Stimulated activated CD4-positive, alpha-beta T cell treated with anti-CD3 and anti-CD28 coated beads, Interleukin-2, amount 100 ng/mL, for 24 hours (primary cell): ENCODE measurements at places on chromosomes 13 and 19.

DNA sequence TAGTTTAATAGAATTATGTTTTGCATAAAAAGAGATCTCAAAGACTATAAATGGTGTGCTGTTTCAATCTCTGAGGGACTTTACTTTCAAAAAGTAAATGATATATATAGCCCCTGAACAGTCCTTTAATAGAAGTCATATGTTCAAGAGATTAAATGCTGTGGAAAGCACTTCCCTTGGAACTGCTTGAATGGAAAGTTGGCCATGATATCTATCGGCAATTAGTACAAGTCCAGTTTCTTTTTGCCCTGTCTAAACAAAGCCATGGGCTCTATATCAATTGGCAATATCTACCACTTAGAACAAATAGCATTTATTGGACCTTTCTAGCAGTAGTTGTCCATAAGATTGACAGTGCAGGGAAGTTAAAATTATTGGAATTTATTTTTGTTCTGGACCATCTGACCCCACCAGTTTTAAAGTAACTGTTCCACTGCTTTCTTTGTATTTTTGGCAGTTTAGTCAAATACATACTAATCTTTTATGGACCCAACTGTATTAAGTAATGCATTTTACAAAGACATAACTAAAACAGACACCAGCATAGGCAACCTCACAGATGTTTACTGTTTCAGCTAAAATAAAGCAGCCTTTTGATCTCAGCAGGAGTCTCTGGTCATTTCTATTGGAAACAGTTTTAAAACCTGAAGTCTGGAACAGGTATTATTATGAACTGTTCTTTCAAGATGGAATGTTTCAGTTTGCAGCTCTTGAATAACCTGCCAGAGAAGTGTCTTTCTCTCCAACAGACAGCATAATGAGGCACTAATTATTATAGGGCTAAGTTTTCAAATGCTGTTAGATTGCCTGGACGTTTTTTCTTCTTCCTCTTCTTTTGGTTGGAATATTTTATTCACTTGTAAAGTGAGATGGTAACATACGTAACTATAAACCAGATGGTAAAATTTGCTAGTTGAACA, 282.6 kb downstream of the DCLK1 start:
- no peak for DNase-seq

- DNase-seq, result no peak
These were observed 5.3 kb downstream of the ZNF85 start for GRCh38 chr19:20928371-20928770.

DNA sequence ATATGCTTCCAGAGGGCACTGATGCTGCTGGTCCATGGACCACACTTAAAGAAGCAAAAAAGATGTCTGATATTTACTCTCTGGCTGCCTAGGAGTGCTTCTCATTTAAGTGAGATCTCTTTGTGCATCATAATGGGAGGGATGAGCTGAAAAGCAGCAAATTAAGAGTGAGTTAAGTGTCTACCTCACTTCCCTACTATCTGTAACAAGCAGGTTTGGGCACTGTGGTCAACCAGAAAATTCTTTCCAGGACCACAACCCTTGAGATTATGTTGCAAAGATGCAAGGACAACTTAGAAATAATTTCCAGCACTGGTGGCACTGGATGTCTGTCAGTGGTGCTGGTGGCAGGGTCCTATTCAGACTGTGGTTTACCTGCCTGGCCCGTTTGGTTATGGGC, 52.1 kb upstream of the USPL1 start:
- no peak for DNase-seq

DNA sequence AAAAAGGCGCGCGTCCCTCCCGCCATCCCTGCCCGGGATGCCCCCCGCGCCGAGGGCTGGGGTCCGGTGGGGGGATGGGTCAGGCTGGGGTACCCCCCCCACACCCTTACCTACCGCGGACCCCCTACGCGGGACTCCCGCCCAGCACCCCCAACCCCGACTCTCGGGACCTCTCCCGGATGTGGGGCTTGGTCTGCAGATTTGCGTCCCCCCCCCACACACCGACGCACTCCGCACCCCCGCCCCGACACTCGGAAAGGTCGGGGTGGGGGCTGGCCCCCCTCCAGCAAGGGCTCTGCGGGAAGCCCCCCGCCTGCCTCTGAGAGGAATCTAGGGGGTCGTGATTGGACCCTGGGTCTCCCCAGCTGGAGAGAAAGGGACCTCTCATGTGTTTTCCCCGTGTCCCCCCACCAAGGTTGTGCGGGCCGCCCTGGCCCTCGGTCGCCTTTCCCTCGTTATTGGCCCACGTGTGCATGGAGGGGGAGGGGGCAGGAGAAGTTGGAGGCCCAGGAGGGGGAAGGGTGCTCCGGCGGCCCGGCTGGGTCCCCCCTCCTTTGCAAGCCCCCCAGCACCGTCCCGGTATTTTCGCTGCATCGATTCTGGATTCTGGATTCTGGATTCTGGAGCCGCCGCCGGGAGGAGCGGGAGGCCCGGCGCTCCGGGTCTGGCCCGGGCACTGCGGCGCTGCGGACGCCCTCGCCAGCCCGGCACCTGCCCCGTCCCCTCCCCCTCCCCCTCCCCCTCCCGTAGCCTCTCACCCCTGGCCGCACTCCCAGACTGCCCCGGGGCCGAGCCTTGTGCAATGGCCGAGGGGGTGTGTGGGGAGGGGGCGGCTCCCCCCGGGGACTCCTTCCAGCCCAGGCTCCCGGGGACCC, 607 bp downstream of the NFIC start:
- DNase-seq, result peak; percentile 37

DNA sequence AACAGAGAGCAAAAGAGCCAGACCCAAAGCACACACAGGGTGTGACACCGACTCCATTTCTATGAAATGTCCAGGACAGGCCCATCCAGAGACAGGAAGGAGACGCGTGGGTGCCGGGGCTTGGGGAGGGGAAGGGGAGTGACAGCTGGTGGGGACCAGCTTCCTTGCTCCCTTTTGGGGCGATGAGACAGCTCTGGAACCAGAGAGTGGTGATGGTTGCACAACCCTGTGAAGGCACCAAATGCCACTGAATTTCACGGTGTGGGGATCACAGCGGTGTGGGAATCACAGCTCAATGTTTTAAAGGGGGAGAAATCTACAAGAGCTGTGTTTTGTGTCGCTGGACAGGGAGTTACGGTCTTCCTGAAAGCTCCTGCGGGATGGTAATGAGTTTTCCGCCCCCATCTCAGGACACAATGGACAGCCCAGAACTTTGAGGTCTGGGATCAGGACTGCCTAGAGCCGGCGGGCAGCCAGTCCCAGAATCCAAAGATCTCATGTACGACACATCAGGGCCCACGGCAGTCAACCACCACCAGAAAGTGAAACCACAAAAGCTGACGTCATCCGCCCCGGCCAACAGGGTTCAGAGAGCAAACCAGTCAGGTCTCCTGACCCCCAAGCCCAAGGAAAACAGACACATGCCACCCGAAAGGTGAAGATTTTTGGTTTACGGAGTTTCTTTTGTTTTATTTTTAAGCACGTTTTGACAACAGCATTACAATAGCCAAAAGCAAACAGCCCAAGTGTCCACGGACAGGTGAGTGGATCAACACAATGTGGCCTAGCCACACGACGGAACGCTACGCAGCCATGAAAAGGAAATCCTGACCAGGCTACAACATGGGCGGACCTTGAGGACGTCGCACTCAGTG, 7.3 kb downstream of the SGTA start:
- DNase-seq, result peak; percentile 81

DNA sequence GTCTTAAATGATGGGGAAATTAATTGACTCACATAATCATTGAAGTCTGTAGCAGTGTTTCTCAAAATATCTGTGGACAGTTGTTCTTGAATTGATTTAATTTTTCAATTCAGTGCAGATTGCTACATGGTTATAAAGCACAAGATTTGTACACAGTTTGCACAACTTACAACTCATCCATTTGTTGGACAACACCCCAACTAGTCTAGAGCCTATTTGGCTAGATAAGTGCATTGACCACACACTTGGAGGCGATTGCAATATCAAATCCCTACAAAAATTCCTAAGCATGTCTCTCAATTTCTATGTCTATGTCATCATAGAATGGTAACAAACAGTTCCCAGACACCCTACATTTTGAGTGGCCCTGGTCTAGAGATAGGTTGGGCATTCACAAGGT, 48.0 kb upstream of the IPO5 start:
- DNase-seq, result no peak

GRCh38 chr19:18859676-18860301, 28.0 kb downstream of the UPF1 start:
- no peak for DNase-seq

DNA sequence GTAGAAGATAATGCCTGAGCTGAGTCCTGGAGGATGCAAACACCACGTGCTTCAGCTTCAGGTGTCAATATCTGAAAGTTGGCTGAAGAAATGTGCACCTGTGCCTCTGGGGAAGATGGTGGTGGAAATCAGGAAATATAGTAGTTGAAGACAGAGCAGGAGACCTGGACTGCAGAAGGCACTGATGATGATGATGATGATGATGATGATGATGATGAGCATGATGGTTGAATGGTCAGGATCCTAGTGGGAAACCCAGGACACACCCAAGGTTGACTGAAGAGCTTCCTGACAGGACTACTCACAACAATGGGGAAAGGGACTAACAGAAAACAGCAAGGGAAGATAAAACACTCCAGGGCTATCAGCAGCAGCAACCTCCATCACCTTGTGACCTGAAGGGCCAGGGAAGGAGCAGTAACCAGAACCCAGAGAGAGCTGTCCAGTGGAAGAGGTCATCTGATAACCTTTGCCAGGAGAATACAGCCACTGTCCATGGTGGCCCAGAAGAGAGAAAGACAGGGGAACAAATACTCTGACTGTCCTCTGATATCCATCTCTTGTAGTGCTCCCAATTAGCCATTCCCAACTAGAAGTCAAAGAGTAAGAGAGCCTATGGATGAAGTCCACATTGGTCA, 170.3 kb downstream of the TSHZ3 start:
- DNase-seq, result no peak

GRCh38 chr19:45960595-45961235, 12.9 kb downstream of the NOVA2 start:
- no peak for DNase-seq

DNA sequence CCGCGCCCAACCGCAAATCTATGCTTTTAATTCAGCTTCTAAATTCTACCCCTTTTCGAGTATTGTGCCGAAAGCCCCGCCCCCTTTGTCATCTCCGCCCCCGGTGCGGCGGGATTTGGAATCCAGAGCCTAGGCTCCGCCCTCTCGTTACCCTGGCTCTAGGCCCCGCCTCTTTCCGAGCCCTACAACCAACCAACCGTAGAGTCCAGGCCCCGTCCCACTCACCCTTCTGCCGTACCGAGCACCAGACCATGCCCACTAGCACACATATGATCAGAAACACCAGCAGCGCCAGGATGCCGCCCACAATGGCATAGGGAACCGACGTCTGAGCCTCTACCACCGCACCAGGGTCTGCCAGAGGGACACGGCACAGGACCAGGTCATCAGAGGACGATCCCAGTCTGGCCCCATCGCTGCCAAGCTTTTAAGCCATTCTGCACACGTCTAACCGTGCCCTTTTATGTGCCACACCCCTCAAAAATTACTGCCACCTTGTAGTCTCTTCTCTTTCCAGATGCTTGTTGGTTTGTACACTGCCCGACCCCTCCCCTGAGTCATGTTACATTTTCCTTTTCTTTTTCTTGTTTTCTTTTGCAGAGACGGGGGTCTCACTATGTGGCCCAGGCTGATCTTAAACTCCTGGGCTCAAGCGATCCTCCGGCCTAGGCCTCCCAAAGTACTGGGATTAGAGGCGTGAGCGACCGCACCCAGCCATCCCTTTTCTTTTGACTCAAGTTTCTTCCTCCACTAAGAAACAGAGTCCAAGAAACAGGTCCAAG, 4.7 kb upstream of the ZNF428 start:
- DNase-seq, result no peak

- no peak for DNase-seq
These were observed 679.1 kb upstream of the SPRY2 start for GRCh38 chr13:81020010-81020409.

GRCh38 chr19:2550431-2551171, 74.7 kb downstream of the GADD45B start:
- DNase-seq, result no peak

GRCh38 chr13:113058988-113059850, 46.4 kb upstream of the F7 start:
- DNase-seq, result no peak

- no peak for DNase-seq
These were observed 23.3 kb upstream of the BCL3 start for GRCh38 chr19:44725251-44725650.

DNA sequence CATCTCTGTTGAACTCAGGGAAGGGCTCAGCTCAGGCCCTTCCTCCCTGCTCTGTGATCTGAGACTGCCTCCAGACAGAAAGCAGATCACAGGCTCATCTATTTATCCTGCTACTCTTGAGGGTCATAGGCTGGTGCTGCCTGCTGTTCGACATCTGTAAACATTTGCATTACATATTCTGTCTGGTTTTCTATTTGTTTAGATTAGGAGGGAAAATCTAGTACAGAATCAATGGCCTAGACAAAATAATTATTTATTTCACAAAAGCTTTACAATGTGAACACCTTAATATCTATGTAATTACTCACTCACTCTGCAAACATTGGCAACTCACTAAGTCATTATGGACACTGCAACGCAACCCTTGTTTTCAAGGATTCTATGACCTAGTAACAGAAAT, 43.0 kb downstream of the CEP89 start:
- DNase-seq, result no peak

DNA sequence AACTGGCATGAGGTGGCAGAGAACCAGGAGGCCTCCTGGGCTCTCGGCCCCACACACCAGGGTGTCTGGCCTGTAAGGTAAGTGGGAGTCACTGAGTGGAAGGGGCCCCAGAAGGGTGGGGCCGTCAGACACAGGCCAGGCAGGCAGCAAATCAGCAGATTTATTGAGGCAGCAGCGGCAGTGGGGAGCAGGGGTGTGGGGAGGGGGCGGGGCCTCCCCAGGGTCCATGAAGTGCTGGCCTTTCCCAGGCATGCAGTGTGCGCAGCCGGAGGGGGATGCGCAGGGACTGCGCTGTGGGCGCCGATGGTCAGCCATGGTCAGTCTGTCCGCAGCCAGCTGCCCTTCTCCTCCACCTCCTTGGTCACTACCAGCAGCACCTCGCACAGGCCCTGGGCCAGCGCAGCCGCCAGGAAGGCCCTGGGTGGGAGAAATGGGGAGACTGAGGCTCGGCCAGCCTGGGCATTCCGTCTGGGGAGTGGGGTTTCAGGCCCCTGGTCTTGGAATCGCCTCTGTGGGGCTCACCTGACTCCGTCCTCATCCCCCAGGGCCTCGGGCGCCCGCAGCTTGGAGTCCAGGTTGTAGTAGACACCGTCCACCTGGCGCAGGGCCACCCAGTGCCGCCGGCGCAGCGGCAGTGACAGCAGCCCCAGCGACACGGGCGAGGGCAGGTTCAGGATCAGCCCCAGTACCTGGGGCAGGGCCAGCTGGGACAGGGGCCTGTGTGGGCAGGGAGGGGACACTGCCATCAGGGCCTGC, 5.0 kb downstream of the JOSD2 start:
- DNase-seq, result no peak

GRCh38 chr13:21930536-21930935, 259.7 kb downstream of the FGF9 start:
- no peak for DNase-seq

GRCh38 chr13:70732611-70733010, 624.4 kb upstream of the KLHL1 start:
- DNase-seq, result no peak
